Fibroblast of lung (primary cell): ENCODE measurements at places on chromosomes 3 and 15. TPM values are rescaled to one million over a fixed set of nuclear protein-coding genes. Genes with fewer than 3 reads are reported as not detected.

DZIP3 gene
- total RNA-seq, result 19.3 and 26.4 TPM in 2 replicates

DZIP1L gene
- 16.9 and 22.6 TPM in 2 replicates for total RNA-seq

CPNE9 gene
- under 0.01 TPM in 1 of 2 replicates, not detected in the other for total RNA-seq

LNP1 gene
- 3.1 and 4.1 TPM in 2 replicates for total RNA-seq

DNA sequence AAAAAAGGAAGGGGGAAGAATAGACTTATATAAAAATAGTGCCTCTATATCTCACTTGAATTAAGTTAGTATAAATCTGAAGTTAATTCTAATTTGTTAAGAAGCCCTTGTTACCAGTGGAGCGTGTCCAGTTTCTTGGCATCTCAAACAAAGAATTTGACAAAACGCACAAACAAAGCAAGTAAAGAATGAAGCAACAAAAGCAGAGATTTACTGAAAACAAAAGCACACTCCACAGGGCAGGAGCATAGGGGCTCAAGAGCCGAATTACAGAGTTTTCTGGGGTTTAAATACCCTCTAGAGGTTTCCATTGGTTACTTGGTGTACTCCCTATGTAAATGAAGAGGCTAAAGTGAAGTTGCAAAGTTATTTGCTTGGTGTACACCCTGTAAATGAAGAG, 34.0 kb upstream of the GK5 start:
- DNase-seq, result no peak
- no peak overlapping the region for H3K4me3 ChIP-seq
- no peak overlapping the region for H3K27ac ChIP-seq
- no peaks in the 10 kb centered on the region for H3K4me1 ChIP-seq

- H3K4me3 ChIP-seq, result no peak overlapping the region
- no peaks in the 10 kb centered on the region for H3K27me3 ChIP-seq
- H3K36me3 ChIP-seq, result no peaks in the 10 kb centered on the region
- H3K4me1 ChIP-seq, result no peaks in the 10 kb centered on the region
- no peak overlapping the region for H3K27ac ChIP-seq
Observed at GRCh38 chr15:51054535-51054934, 40.2 kb downstream of the TNFAIP8L3 start.

DNA sequence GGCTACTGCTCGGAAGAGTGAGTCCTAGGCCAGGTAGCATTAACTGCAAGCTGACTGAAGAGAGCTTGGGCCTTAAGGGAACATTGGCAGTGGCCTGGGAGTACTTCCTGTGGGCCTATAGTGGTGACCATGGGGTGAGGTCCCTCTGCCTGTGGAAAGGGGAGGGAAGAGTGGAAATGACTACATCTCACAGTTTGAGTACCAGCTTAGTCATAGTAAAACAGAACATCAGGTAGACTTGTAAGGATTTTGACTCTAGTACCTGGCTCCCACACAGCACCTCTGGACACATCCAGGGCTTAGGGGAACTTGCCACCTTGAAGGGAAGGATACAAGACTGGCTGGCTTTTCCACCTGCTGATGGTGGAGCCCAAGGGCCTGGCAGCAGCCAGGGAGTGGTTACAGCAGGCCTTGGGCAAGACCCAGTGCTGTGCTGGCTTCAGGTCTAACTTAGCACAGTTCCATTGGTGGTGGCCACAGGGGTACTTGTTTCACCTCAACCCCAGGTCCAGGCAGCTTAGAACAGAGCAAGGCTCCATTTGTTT, 147.8 kb downstream of the SLC9A9 start:
- no peaks in the 10 kb centered on the region for H3K4me1 ChIP-seq
- no peak overlapping the region for H3K27ac ChIP-seq
- DNase-seq, result no peak
- H3K27me3 ChIP-seq, result no peaks in the 10 kb centered on the region

DNA sequence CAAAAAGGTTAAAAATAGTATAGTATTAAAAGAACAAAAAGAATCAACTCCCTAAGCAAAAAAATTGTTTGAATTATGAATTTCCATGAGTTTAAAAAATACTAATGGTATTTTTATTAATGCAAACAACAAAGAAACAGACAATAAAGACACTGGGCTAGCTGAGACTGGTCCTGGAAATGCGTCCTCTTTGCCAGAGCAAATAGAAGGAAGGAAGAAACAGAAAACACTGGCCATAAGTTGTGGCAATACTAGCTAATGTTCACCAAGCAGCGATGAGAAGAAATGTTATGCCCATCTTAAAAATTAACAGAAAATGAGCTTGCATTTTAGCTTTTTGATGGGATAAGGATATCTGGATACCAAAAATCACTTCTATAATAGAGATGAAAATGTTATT, 88.6 kb downstream of the TBL1XR1 start:
- H3K27me3 ChIP-seq, result no peaks in the 10 kb centered on the region
- no peak for DNase-seq
- H3K36me3 ChIP-seq, result peaks cover 2% of the 10 kb centered on the region
- H3K4me3 ChIP-seq, result no peak overlapping the region

GRCh38 chr3:155318740-155319139, 25.3 kb upstream of the STRIT1 start:
- no peaks in the 10 kb centered on the region for H3K4me1 ChIP-seq
- DNase-seq, result no peak
- no peak overlapping the region for H3K4me3 ChIP-seq
- no peaks in the 10 kb centered on the region for H3K36me3 ChIP-seq
- H3K27me3 ChIP-seq, result no peaks in the 10 kb centered on the region
- no peak overlapping the region for H3K27ac ChIP-seq

DNA sequence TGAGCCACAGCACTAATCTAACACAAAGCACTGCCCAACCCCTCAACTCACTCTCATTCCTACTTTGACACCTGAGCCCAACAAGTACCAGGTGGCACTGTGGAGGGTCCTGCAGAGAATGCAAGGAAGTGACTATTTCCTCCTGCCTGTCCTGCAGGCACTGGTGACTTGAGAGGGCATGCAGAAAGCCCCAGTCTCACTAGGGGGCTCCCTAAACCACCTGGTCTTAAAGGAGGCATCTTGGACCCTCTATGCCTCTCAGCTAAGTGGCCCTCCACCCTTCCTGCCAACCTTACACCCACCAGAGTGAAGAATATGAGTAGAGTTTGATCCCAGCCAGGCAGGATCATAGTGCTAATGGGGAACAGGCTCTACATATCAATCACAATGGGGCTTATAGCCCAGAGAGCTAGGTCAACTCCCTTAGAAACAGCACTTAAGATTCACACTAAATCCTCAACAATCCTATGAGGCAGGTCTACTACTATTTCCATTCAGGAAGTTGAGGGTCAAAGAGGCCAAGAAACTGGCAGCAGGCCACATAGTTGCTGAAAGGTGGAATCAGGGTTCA, 15.2 kb downstream of the TRAIP start:
- H3K27me3 ChIP-seq, result no peaks in the 10 kb centered on the region
- peaks cover 8% of the 10 kb centered on the region for H3K4me1 ChIP-seq
- no peaks in the 10 kb centered on the region for H3K36me3 ChIP-seq

DNA sequence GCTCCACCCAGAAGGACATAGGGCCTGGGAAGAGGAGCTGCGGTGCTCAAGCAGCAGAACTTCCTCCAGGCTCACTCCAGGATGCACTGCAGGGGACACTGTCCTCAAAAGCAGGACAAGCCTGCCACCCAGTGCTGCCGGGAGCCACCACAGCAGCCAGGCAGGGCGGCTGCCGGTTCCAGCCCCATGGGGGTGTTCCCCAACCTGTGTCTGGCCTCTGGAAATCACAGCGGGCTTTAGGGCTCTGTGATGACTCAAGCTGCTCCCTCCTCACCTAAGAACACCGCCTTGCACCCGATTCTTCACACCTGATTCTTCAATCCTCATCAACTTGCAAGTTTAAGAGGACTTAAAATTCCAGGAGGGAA, 71.9 kb upstream of the SLC6A11 start:
- H3K4me1 ChIP-seq, result no peaks in the 10 kb centered on the region
- no peak overlapping the region for H3K27ac ChIP-seq
- H3K36me3 ChIP-seq, result no peaks in the 10 kb centered on the region
- H3K4me3 ChIP-seq, result no peak overlapping the region
- no peaks in the 10 kb centered on the region for H3K27me3 ChIP-seq

DNA sequence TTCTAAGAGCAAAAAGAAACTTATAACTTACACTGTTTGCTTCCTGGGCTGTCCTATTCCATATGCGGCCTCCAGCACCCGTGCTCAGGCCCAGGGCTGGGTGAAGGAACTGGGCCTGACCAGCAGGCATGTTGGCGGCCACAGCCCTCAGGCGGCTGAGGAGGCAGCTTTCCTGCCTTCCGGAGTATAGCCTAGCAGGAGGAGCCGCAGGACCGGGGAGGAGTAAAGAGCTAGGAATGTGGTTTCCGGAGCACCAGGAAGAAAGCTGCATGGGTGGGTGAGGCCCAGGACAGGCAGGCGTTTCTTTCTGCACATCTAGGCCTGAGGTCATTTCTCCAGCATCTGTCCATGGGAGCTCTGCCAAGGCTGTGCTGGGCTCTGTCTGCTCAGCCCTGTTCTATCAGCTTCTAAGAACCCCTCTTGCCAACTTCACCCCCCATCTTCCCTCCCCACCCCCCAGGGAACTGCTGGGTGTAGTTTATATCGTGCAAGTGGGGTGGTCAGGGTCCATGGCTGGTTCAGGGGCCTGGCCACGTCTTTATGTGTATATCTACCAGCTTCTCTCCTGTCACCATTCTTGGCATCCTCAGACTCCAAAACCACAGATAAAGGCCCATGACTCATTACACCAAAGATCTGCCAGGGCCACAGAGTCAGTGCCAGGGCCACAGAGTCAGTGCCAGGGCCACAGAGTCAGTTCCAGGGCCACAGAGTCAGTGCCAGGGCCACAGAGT, 7.8 kb upstream of the KIF7 start:
- no peaks in the 10 kb centered on the region for H3K36me3 ChIP-seq
- H3K27me3 ChIP-seq, result no peaks in the 10 kb centered on the region
- H3K4me3 ChIP-seq, result peak overlapping the region; percentile 35
- peaks cover 11% of the 10 kb centered on the region for H3K4me1 ChIP-seq

DNA sequence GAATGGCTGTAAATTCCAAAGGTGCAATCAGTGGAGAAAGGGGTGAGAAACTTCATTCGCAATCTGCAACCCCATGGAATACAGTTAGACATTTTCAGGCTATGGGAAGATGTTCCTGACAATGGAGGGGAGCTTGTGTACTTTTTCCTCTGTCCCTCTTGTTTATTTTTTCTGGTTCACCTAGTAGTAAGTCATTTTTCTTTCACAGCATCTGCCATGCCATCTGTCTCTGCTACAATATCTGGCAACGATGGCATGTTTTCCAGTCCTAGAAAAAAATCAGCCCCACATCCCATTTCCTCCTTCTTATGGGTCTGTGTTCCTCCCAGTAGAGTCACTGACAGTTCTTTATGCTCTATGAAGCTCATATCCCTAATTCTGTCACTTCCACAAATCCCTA, 76.0 kb downstream of the SSR3 start:
- no peak for DNase-seq
- no peak overlapping the region for H3K27ac ChIP-seq
- no peaks in the 10 kb centered on the region for H3K27me3 ChIP-seq
- H3K36me3 ChIP-seq, result no peaks in the 10 kb centered on the region
- H3K4me3 ChIP-seq, result no peak overlapping the region

DNA sequence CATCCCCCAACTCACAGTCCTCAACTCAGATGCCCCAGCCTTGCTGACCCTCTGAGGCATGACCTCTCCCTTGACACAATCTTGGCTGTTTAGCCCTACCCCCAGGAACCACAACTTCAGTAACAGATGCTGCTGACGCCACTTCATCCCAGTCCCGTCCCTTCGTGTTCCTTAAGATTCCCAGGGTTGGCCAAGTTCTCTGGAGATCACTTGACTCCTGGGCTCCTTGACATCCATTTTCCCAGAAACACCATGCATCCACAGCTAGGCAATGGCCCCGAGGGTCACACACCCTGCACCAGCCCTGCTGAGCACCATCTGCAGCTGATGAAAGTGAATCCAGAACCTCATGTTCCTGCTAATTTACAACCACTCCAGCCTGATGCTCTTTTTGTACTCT, 6.9 kb downstream of the RTP2 start:
- H3K36me3 ChIP-seq, result no peaks in the 10 kb centered on the region
- no peak overlapping the region for H3K27ac ChIP-seq
- no peak overlapping the region for H3K4me3 ChIP-seq
- peaks cover 4% of the 10 kb centered on the region for H3K4me1 ChIP-seq
- H3K27me3 ChIP-seq, result peaks cover 6% of the 10 kb centered on the region
- peak; percentile 33 for DNase-seq

DNA sequence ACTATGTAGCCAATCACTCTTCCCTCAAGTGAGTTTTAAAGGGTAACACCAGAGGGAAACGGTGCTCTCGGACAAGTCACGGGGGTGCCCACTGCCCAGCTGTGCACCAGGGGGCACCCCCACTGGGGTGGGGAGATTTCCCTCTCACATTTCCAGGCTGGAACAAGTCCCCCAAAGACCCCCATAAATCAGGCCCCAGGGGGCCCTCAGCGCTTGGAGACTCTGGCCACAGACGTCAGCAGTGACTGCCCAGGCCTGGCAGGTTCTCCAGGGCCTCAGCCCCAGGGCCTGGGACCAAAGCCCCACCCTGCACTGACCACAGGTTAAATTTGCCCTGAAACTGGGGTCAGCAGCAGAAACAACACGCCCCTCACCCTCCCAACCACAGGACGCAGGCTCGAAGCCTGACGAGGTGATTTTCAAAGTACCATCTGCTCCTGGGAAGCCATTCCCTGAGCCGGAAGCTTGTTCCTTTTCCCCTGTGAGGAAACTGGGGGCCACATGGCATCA, 17.0 kb downstream of the XXYLT1 start:
- no peaks in the 10 kb centered on the region for H3K36me3 ChIP-seq
- H3K27ac ChIP-seq, result no peak overlapping the region
- H3K4me3 ChIP-seq, result no peak overlapping the region
- peaks cover 11% of the 10 kb centered on the region for H3K4me1 ChIP-seq
- no peaks in the 10 kb centered on the region for H3K27me3 ChIP-seq

GRCh38 chr3:110542552-110543150, 529.0 kb upstream of the NECTIN3 start:
- no peaks in the 10 kb centered on the region for H3K27me3 ChIP-seq
- no peak overlapping the region for H3K4me3 ChIP-seq

DNA sequence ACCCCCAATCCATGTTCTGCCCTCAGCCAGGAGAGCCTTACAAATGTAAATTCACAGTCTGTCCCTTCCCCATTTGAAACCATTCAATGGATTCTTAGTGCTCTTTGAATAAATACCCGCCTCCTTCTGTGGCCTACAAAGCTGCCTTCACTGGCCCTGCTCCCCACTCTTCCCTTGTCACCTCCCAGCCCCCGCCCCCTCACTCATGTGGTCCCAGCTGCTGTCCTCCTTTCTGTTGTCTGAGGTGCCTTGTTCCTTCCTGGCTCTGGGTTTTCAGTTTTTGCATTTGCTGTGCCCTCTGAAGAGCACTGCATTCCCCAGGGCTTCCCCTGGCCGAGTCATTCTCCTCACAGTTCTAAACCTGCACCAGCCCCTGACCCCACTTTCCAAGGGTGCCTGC, 3.2 kb downstream of the EFCAB12 start:
- H3K27ac ChIP-seq, result no peak overlapping the region
- peaks cover 2% of the 10 kb centered on the region for H3K4me1 ChIP-seq
- no peaks in the 10 kb centered on the region for H3K36me3 ChIP-seq
- H3K27me3 ChIP-seq, result no peaks in the 10 kb centered on the region
- no peak overlapping the region for H3K4me3 ChIP-seq
